ENCODE measurements at places on chromosomes 2 and 18.
A peak's percentile ranks its signal among the peaks of the same experiment; 100 is the strongest.

GRCh38 chr2:68653538-68653982 is 10.2 kb downstream of the PROKR1 start:
- DNase-seq: no peak

GRCh38 chr18:61167902-61168301 is 165.3 kb upstream of the CDH20 start:
- no peak for DNase-seq

GRCh38 chr18:76587147-76587878 is 92.3 kb upstream of the ZNF516 start:
- no peak for DNase-seq

DNA sequence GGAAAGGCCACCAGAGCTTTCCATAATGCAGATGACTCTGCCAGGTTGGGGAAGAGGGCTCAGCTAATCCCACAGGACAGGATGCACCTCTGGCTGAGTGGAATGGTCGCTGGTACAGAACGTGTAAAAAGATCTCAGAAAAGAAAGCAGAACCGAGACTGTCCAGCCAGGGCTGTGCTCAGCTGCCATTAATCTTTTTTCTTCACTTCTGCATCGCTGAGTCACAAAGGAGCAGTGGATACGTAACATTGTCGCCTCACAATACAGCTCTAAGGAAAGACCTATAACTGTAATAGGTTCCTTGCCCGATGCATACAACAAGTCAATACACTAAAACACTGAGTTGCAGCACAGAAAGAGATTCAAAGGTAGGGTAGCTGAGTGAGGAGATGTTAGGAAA is 354.2 kb downstream of the EN1 start:
- no peak for DNase-seq

DNA sequence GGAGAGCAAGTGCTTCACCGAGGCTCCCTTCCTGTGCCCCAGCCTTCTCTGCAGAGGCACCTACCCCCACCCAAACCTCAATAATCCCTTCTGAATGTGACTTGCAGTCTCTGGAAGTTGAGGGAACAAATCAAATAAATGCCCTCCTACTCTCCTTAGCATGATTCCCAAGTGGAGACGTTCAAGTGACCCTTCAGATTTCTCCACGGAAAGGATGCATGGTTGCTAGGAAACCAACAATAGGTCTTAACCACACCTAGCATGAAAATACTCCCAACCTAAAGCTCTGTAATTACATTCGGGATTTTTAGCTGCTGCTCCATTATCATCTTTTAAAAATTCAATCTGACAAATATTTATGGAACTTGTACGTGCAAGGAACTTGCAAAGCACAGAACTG is 50.2 kb upstream of the CABLES1 start:
- no peak for DNase-seq

- DNase-seq: no peak
Measured at GRCh38 chr2:114046866-114047435, 157.1 kb downstream of the ACTR3 start.

- no peak for DNase-seq
Measured at GRCh38 chr18:21369146-21369545, 127.1 kb downstream of the GREB1L start.

DNA sequence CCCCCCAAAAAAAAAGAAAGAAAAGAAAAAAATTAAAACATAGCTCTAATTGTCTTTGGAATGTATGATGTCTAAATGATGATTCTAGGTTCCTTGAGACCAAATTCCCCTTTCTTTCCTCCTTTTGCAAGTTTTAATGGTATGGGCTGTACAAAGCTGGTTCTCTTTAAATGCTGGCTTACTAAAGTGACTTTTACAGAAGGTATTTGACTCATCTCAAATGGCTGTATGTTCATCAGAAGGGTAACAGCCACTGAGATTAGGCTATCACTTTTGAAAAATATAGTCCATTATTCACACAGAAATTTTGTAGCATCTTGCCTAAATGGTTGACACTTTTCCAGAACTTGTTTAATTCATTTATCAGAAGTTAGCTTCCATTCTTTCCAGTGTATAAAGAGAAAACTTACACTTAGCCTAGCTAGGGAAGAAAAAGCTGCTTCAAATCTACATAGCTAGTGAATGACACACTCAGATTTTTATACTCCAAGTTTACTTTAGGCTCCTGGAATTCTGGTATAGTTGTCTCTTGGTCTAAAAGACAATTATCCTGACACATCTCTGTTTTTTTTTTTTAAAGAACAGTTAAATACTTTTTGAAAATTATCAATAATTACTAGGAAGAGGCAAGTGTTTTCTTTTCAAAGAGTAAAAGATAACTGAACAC is 622.6 kb downstream of the LRP1B start:
- DNase-seq: no peak

- no peak for DNase-seq
Measured at GRCh38 chr2:27152102-27152795, 3.4 kb downstream of the TCF23 start.

- DNase-seq: no peak
Measured at GRCh38 chr2:37786191-37786698, 114.8 kb upstream of the CDC42EP3 start.

GRCh38 chr2:160194351-160194750 is 5.7 kb downstream of the ITGB6 start:
- no peak for DNase-seq

- no peak for DNase-seq
Measured at GRCh38 chr18:11808001-11808855, 43.0 kb upstream of the CHMP1B start.

GRCh38 chr18:48777026-48777743 is 173.6 kb downstream of the SMAD7 start:
- peak; percentile 53 for DNase-seq

DNA sequence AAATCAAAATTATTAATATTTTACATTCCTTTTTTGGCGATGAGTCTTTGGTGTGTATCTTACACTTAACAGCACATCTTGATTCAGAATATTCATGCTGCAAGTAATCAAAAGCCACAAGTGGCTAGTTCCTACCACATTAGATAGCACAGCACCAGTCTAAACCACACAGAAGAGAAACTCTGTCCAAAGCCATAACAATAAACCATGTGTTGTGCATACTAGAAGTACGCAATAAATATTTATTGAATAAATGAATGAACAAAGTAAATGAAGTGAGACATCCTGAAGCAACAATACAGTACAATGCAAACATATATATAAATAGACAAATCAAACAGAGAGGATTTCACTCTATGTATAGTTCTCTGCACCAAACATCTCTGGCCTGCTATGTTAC is 287.3 kb downstream of the EXOC6B start:
- DNase-seq: no peak

DNA sequence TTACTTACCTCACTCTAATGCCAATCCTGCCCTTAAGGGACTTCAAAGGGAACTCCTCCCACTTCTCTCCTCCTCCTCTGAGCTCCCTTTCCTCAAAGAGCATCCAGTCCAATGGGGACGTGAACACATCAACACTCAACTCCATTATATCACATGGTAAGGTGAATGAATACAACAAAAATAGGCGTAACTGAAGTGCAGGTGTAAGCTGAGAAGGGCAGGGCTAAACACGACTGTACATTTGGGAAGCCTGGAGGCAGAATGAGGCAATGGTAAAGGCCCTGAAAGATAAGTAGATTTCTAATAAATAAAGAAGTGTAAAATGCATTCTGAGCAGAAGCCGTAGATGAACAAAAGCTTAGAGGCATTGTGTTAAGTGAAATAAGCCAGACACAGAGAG is 226.1 kb upstream of the TRIB2 start:
- no peak for DNase-seq

GRCh38 chr2:120404274-120404673 is 58.3 kb downstream of the INHBB start:
- no peak for DNase-seq
